ENCODE measurements at places on chromosomes 2 and 18.

DNA sequence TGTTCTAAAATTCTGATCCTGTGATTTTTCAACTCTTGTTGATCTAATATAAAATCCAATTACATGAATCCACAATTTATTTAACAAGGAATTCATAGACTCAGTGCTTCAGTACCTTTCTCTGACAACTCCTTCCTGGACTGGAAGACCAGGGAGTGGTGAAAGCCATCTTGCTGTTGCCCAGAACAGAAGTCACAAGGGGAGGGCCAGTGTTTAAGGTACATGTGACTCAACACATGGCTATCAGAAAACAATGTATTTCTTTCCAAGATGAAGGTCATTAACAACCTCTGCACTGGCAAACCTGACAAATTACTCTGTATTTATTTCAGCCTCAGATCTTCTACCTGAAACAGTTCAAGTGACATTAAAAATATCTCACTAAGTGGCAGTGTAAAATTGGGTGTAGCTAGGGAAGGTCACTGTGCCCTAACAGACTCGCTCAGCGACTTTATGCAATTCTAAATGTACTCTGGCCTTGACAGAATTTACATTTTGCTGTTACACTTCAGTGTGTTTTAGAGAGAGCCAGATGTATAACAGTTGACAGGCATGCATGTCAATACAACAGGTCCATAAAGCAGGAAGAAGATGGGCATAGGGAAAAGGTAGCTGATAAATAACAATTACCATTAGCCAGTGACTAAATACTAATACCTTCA, 75.4 kb downstream of the NCKAP5 start:
- no peak for DNase-seq

- no peak for DNase-seq
These were observed 44.1 kb downstream of the KLHL29 start for GRCh38 chr2:23429036-23429435.

DNA sequence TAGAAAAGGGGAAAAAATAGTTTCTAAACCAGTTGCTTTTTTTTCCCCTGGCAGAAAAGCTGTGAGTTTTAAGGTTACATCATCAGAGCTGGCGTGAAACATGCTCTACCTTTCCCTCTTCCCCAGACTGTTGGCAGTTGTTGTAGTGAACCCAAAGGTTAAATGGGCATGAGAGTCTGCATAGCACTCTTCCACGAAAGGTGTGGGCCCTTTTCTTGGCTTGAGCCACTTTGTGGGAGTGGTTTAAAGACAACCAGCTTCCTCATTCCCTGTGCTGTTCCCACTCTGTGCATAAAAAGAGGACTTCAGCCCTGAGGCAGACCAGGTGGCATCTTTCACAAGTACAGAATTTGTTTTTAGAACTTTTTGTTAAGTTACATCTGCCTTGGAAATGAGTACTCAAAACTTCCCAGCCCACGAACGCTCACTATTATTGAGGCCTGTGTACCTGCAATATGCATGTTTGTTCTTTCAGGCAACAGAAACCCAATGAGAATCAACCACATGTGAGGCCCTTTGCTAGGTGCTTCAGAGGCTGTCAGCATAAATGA, 243.8 kb downstream of the BABAM2 start:
- no peak for DNase-seq

DNA sequence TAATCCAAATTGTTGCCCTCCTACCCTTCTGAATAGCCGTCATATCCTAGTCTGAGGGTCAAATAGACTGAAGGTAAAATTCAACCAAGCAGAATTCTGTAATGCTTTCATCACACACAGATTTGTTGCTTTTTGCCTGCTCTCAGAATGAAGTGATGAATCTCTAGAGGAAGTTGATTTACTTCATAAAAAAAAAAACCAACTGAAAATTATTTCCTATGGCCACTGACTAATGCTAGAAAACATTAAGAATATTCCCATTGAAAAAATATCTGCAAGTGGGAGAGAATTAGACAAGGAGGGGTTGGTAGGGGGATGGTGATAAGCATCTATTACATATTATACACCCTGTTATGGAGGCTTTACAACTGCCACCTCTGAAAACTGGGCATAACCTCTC, 2.3 kb upstream of the IL1RL2 start:
- DNase-seq, result no peak

DNA sequence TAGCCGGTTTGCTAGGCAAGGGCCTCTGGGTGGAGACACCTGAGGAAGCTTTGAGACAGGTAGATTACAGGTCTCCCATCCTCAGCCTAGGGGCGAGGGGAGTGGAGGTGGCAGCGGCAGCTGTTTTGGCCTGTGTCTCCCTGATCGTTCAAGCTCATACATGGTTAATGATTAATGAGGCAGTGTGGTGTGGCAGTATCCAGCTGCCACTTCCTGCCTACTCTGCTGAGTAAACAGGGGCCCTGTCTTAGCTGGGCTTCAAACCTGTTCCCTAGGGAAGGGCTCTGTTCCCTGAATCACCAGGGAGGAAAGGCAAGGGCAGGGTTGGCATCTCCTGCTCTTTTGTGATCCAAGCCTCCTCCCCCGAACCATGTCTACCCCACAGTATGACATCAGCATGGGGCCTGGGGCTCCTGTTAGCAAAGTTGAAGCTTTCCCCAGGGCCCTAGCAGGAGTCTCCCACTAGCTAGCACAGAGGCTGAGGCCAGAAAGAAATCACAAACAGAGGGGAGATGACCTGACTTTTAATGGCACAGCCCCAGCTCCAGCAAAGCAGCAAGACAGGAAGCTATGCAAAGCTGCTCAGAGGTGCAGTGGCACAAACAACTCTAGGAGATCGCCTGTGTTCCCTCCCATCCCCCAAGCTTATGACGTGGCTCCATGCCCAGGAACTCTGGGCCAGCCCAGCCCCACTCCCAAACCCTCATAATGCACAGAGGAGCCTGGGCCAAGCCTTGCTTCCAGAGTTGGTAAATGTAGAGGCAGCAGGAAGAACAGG, 3.7 kb upstream of the TUBA4B start:
- peak; percentile 68 for DNase-seq

DNA sequence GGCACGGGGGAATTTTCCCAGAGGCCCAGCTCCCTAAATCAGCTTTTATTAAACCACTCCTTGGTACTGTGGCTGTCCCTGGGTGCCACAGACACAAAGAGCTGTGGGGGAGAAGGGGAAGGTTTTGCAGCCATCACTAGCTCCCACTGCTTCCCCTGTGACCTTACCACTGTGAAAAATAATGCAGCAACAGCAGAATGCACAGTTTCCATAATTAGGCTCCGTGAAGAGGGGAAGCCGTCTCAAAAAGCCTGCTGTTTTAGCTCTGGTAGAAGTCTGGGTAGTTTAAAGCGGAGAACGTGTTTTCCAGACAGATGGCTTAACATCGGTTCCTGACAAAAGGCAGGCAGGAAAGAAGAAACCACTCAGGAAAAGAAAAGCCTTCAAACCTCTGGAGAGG, 27.5 kb upstream of the CAB39 start:
- DNase-seq, result no peak

- DNase-seq, result peak; percentile 35
These were observed 49.5 kb downstream of the C2orf42 start for GRCh38 chr2:70141212-70141901.

- DNase-seq, result no peak
These were observed 68.6 kb downstream of the GATA6 start for GRCh38 chr18:22238036-22238435.

DNA sequence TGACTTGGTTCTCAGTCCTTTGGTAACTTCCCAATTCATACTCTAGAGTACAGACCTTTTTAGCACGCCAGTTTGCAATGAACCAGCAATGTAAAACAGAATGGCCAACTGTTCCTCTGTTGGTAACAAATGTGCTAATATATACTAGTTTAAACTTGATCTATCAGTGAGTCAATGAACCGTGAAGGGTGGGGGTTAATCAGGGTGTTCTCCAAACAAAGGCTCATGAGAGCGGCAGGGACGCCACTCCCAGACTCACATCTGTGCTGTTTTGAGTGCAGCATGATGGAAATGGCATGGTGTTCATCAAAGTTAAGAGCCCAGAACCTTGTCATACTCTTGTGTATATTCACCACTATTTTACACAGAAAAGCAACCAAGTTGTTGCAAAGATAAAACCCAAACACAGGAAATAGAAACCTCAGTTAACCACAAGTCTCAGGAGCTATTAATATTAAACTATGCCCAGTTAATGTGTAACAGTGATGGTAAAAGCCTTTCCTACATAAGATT, 70.3 kb downstream of the CERKL start:
- peak; percentile 5 for DNase-seq

DNA sequence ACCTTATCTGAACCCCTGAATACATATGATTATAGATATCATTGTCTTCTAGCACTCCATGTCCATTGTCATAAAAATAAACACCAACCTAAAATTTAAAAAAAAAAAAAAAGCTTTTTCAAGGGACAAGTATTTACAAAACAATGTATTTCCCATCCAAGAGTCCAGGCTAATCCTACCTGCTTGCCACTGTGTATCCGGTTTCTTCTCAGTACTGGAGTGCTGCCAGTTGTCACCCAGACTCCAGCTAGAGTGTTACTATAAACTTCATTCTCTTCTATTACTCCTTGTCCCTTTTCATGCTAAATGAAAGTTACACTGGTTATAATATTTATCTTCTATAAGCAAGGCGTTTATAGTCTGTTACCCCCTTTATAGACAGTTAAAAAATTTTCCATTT, 35.8 kb downstream of the MSH6 start:
- no peak for DNase-seq

GRCh38 chr18:75369026-75369721, 58.3 kb downstream of the SMIM21 start:
- DNase-seq, result no peak

- DNase-seq, result no peak
These were observed 1.5 kb upstream of the PROM2 start for GRCh38 chr2:95272781-95273180.

- DNase-seq, result peak; percentile 87
These were observed 222.9 kb upstream of the AGAP1 start for GRCh38 chr2:235270956-235271355.

DNA sequence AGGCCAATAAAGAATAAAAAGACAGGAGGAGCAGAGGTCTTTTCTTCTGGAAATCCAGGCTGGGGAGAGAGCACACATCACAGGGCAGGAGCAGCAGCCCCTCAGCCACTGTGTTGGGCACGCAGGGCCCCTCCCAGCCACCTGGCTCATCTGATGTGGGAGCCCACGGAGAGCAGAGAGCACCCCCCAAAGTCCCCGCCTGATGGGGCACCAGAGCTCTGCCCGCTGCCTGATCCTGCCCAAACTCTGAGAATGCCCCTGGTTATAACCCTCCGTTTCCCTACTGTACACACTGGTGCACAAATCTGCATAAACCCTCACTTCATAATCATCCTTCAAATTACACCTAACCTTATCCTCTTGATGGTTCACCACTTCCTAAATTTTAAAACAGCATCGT, 111.3 kb downstream of the HDAC4 start:
- no peak for DNase-seq

DNA sequence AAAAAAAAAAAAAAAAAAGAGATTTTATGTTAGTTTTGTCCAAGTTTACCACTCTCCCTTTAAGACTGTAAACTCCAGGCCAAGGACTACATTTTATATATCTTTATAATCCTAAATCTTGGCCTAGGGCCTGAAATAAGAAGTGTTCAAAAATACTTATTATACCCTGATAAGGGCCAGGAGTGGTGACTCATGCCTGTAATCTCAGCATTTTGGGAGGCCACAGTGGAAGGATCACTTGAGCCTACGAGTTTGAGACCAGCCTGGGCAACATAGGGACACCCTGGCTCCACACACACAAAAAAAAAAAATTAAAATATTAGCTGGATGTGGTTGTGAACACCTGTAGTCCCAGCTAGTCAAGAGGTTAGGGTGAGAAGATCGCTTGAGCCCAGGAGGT, 12.7 kb downstream of the TRIP12 start:
- DNase-seq, result no peak

DNA sequence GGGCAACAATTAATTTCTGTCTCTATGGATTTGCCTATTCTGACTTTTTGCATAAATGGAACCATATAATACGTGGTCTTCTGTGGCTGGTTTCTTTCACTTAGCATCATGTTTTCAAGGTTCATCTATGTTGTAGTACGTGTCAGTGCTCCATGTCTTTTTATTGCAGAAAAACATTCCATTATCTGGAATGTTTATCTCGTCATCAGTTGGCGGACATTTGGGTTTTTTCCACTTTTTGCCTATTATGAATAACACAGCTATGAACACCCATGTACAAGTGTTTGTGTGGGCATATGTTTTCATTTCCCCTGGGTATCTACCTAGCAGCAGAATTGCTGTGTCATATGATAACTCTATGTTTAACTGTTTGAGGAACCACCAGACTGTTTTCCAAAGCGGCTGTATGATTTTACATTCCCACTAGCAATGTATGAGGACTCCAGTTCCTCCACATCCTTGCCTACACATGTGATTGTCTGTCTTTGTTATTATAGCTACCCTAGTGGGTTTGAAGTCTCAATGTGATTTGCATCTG, 49.9 kb downstream of the MYO7B start:
- no peak for DNase-seq

DNA sequence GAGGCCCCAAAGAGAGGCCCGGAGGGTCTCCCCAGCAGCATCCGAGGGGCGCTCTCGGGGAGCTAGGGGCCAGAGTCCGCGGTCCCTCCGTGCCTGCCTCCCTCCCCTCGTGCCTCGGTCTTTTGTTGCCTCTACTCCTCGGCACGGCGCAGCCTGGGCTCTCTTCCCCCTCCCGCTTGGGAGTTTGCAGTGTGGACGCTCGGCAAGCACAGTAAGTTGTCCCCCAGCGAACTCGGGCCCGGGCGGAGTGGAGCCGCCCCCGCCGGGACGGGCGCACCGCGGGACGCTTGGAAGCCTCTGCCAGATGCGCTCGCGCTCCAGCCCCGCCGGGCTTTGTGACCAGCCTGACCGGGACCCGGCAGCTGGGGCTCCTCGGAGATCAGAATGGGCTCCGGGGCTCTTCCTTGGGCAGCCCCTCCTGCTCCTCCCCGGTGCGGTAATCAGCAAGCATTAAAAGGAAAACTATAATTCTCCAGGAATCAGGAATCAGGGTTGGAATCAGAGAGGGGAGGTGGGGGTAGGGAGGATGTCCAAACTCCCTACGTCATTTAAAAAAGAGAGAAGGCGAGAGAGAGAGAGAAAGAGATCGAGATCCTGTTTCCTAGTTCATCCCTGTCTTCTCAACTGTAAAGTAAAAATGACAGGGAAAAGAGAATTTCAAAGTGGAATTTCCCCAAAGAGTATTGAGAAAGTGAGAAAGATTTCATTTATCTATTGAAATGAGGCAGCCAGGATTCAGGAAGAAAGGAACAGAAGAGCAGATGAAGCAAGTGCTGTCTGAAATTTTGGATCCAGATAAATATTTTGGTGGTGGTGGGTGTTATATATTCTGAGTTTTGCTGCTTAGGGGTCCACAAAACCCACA, 786 bp upstream of the TMEM200C start:
- DNase-seq, result peak; percentile 77

GRCh38 chr18:11324510-11324909, 175.1 kb upstream of the PIEZO2 start:
- peak; percentile 35 for DNase-seq

GRCh38 chr2:72830273-72830672, 4.4 kb upstream of the EXOC6B start:
- DNase-seq, result no peak

DNA sequence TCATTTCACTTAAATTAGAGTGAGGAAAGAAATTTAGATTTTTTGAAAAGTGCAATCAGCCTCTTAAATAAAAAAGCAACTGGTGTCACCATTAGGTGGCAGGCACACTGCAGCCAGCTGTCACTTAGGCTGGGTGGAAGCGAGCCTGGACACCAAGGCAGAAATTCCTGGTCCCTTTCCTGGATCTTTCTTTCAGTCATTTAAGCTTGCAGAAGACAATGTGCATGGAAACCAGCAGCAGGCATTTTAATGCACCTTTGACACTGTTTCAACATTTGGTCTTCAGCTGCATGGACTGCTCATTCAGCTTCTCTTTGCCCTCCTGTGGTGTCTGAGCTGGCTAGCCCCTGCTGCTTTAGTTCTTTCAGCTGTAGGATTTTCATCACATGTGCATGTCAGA, 61.0 kb downstream of the AQP4 start:
- DNase-seq, result peak; percentile 35

- no peak for DNase-seq
These were observed 9.2 kb upstream of the SP9 start for GRCh38 chr2:174325373-174326160.

Data from astrocyte of the spinal cord (primary cell).